ENCODE measurements at places on chromosomes 7 and 10.

- no peak for DNase-seq
These were observed 2.3 kb downstream of the HTRA1 start for GRCh38 chr10:122463466-122464249.

DNA sequence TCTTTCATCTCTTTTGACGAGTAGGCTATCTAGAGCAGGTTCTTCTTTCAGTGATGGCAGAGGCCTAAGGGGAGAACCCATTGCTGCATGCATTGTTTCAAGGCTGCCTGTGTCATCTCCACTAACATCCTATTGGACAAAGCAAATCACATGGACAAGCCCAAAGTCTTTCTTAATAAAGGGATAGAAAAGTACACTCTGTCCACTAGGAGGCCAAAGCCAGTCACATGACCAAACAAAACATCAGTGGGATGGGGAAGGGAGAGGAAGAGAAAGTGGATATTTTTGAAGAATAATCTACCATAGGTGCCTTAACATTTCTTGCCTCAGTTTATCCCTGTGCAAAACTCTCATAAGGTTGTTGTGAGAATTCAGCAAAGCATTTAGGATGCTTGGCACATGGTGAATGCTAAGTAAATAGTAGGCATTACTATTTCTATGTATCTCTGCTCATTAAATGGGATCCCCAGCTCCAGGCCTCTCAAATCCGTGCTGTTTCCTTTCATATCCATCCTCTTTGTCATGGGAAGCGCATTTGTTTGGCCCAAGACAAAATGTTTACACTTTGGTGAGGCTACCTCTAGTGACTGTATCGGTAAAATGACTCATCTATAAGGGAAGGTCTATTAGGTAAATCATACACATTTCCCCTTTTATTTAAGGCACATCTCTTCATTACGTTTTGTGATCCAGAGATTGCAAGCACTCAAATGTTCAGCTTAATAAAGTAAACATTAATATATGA lies 16.7 kb upstream of the CADPS2 start:
- no peak for DNase-seq

DNA sequence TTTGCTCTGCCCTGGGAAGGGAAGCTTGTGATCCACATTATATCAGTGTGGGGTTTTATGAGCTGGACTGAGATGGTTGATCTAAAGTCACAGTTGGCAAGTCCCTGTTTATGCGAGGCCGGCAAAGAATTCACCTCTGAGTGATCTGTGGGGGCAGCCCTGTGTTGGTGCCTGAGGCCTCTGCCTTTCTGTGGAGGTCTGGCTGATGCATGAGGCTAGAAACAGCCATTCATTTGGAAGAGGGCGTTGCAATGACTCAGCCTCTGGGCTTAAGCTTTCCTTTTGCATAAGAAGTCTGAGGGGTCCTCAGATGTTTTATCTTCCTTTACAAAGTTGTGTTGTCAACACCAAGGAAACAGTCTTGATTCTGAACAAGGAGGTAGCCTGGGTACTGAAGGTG lies 126.9 kb downstream of the MGMT start:
- DNase-seq = no peak

GRCh38 chr7:36659172-36659516 lies 65.2 kb downstream of the AOAH start:
- no peak for DNase-seq

- no peak for DNase-seq
These were observed 109.6 kb upstream of the COBL start for GRCh38 chr7:51426163-51426562.

GRCh38 chr10:31669357-31669756 lies 259.3 kb downstream of the ARHGAP12 start:
- DNase-seq = no peak

GRCh38 chr7:36513393-36513792 lies 123.7 kb downstream of the ANLN start:
- DNase-seq = no peak

DNA sequence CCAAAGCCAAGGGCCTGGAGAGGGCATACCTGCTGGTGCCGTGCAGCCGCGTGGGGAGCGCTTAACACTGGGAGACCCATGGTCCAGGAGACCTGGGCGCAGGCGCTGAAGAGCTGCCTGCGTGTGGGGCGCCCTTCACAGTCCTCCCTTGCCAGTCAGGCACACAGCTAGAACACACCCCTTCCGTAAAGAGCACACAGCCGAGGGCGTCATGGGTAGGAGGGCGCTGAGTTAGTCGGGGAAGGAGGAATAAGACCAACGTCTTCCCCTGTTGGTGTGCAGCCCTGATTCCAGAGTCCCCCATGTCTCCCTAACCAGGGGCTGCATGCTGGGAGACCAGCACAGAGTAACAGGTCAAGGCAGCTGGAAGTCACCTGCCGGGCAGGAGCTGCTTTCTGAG lies 273.9 kb downstream of the USP6NL start:
- DNase-seq = no peak

GRCh38 chr10:80498078-80498832 lies 39.4 kb upstream of the SH2D4B start:
- DNase-seq = no peak

DNA sequence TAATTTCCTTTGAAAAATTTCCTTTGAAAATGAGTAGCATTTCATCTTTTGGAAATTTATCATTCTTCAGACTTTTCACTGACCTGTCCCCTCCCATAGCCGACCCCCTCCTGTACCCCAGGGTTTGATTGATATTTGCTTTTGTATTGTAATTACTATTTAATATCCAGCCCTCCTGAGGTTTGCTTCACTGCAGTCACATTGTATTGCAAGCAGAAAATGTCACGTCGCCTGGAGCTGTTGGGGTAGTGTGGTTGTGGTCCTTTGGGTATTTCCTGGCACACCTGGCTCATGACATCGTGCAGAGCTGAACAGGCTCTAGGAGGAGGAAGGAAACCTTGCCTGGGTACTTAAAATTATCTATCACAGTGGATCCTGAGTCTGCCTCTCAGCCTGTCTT lies 116.1 kb downstream of the INSYN2A start:
- no peak for DNase-seq

DNA sequence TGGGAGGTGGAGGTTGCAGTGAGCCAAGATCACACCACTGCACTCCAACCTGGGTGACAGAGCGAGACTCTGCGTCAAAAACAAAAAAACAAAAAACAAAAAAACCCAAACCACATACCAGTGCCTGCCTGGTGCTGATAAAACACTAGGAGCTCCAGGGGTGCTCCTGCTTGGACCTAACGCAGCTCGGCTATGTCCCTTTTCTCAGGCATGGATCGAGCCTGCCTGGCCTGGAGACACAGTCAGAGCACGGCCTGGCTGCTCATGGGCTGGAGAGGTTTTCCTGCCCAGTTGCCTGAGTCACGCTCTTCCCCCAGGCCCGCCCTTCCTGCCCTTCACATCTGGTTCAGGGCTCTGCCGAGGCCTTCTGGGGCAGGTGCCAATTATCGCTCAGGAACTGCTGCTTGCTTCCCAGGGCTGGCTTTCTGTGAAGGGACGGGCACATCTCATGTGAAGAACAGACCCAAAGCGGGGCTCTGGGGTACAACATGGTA lies 12.6 kb upstream of the NPFFR1 start:
- peak; percentile 44 for DNase-seq

DNA sequence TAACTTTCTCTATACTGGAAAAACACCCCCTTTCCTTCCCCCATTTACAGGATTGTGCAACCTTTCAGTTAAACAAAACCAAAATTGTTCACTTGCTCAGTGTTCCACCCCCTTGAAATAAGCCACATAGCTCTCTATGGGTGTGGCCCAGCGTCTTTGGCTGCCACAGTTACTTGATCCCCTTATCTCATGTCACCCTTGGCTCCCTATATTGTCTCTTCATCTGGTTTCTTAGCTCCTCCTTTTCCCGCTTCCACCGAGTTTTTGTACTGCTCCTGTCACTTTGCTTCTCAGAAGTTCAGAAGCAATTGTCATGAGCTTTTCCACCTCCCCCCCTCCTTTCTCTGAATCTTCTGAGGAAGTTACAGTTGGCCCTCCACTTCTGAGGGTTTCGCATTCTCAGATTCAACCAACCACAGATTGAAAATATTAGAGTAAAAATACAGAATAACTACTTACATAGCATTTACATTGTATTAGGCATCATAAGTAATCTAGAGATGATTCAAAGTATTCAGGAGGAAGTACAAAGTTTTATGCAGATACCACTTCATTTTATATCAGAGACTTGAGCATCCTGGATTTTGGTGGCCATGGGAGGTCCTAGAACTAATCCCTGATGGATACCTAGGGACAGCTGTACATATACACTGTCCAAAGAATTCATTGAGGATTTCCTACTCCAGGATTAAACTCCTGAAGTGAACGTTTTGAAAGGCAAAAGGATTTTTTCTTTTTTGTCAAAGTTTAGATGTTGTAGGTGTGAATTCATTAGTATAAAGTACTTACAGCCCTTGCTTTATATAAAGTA lies 60.4 kb downstream of the ADD3 start:
- DNase-seq = no peak

- DNase-seq = no peak
These were observed 35.0 kb downstream of the ZFAND2A start for GRCh38 chr7:1124816-1125602.

- DNase-seq = peak; percentile 17
These were observed 41.6 kb upstream of the FHIP2A start for GRCh38 chr10:114779803-114780576.

- peak; percentile 96 for DNase-seq
These were observed 272.3 kb downstream of the TRIL start for GRCh38 chr7:28685644-28686417.

DNA sequence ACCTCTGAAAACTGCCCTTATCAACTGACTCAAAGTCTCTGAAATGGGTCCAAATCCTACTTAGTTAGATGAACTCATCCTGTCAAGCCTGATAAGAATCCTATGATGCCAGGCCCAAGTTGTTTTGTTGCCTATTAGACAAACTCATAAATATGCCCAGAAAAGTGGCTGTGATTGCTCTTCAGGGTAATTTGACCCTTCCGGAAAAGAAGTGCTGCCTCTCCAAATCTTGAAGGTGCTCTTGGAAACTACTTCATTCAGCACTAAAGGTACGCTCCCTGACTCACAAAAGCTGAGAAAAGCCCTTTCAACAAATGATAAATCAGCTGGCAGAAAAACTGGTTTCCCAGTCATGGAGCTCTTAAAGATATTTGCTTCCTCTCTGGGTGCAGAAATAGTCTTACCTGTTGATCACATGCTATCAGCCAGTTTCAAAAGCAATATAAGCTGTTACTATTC lies 6.7 kb downstream of the IFIT5 start:
- no peak for DNase-seq

DNA sequence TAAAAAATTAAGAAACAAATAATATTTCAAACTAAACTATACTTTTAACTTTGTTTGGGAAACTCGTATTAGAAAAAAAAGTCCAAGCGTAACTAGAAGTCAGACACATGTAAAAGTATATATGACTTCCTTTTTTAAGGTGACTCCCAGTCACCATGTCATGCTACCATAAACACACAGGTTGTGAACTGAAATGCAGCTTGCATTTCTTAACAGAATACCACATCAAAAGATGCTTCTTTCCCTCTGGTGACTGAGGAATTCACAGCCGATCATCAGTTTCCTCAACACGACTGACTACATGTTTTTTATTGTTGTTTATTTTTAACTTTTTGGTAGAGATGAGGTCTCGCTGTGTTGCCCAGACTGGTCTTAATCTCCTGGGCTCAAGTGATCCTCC lies 445.0 kb downstream of the PARD3 start:
- no peak for DNase-seq

DNA sequence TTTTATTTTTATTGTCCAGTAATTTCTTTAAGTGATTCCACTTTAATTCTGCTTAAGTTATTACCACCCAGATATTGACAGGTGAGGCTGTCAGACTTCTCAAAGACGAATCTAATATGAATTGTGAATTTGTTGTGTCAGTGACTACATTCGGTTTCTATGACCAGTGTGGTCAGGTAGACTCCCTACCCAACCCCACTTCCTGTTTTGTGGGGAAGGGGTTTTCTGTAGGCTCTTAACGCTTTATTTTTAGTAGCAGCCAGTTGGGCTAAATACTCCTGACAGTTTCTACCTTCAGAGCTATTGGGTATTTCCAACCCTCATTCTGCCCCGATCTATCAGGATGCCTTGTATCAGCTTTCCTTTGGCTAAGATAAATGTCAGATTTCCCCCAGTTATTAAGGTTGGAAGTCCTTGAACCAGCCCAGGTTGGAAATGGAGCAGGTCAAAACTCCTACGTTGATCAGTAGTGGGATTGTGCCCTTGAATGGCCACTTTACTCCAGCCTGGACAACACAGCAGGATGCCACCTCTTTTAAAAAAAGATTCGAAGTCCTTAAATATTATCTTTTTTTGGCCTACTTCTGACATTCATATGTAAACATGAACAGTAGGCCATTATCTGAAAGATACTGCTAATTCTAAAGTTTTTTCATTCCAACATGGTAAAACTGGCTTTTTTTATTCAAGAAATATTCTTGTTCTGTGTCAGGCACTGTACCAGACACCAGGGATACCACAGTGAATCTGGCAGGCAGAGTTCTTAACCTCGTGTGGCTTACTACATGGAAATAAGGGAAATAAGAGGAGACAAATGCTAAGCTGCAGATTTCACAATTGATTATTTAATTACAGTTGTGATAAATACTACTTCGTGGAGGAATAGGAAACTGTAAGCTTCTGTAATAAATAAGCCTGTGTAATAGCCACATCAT lies 133.3 kb upstream of the SAMD8 start:
- no peak for DNase-seq

DNA sequence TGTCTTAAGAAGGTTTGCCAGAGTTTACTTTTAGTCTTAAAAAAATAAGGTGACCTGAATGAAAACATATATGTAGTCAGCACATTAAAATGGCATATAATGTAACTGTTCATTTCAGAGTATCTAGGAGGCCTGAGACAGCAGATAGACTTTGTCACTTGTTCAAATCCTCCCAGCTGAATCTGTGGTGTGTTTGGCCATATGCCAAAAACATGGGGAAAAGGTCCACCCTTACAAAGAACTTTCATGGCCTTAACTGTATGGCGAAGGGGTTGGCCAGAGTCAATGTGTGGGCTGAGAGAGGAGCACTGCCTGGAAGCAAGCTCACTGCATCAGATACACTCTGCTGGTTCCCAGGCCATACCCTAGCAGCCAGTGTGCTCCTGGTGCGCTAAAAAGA lies 113.7 kb downstream of the ALOX5 start:
- DNase-seq = no peak

GRCh38 chr7:115679976-115680375 lies 350.6 kb downstream of the TFEC start:
- peak; percentile 16 for DNase-seq

- peak; percentile 36 for DNase-seq
These were observed 589 bp upstream of the RAPGEF5 start for GRCh38 chr7:22357311-22358175.

- no peak for DNase-seq
These were observed 109.3 kb upstream of the INSIG1 start for GRCh38 chr7:155188357-155188756.

GRCh38 chr10:104197364-104197763 lies 34.8 kb downstream of the CFAP43 start:
- DNase-seq = no peak

DNA sequence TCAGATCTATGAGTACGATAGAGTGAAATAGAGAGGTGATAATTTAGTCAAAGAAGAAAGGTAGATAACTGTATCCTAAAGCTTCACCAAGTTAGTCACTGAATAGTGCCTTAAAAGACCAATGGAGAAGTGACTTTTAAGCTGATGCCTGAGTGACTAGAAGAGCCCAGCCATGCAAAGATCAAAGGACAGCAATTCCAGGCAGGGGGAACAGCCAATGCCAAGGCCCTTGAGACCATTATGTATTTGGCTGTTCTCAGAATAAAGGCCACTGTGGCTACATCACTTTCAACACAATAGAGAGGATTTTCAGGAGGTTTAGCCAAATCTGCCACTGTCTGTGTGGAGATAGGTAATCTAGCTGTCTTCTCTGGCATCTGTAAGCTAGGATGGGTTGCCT lies 17.8 kb downstream of the HDAC9 start:
- DNase-seq = no peak

All from mucosa of gallbladder (tissue), 1 donor.